ENCODE measurements at places on chromosomes 1 and 21.

DNA sequence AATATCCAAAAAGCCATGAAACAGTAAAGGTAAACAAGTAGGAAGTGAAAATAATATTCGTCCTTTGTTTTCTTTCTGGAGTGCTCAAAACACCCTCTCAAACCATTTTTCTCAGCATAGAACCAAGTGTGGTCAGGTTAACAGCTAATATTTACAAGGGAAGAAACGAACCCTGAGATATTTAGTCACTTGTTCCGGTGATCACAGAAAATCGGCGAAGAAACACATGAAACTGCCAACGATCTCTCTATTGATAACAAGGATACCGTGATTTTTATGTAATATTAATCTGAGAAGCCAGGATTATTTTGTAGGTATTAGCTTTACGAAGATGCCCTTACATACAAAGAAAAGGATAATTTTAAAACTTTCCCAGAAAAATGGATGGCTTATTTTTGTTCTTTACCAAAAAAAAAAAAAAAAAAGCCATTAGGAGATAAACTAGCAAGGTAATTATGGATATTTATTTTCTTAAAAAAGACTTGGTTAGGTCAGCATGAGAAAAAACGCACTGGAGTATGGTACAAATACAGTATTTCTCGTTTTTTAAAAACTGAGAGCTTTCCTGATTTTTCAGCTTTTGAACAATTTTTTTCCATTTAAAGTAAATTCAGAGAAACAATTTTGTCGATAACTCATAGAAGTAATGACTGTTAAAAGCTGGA is 107.3 kb upstream of the HNRNPU start:
- no peak for DNase-seq

DNA sequence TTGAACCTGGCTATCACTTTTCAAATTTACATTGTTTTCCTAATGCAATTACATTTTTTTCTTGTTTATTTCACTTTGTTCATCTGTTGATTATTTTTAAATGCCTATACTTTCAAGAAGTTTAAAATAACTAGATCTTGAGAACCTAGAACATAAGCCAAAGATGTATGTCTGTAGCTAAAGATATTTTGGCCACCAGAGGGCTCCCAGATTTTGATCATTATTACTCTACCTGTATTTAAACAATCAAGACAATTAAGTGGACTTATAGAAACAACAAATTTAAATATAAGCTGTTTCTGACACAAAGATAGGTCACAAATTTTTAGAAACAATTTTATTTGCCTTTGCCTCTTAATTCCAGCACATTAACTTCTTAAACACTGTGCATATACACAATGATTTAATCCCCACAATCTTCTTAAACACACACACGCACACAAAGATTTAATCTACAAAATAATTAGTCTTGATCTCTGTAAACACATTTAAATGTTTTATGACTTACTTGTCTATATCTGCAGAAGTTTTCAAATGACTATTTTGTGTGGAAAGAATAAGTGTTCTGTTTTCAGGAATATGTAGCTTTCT is 380.0 kb downstream of the DSCAM start:
- no peak for DNase-seq

DNA sequence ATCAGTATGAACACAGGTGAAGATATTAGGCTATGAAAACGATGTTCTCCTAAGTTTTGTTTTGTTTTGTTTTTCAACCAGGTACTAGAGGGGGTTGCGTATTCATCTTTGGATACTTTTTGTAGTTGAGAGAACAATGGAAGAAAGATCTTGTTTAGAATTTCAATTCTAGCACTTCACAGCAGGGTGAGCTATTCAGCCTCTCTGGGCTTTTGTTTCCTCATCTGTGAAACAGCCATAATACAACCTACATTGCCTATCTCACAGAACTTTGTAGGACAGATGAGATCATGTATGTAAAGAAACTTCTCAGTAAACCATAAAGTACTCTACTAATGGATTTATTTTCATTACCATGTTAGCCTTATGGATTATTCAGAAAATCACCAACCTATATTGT is 199.5 kb downstream of the GPATCH2 start:
- no peak for DNase-seq

GRCh38 chr1:82064691-82065090 is 264.0 kb downstream of the ADGRL2 start:
- DNase-seq = no peak

GRCh38 chr1:159040206-159040605 is 30.5 kb downstream of the IFI16 start:
- DNase-seq = no peak

- no peak for DNase-seq
Observed at GRCh38 chr1:47210666-47211065, 20.8 kb upstream of the PDZK1IP1 start.

DNA sequence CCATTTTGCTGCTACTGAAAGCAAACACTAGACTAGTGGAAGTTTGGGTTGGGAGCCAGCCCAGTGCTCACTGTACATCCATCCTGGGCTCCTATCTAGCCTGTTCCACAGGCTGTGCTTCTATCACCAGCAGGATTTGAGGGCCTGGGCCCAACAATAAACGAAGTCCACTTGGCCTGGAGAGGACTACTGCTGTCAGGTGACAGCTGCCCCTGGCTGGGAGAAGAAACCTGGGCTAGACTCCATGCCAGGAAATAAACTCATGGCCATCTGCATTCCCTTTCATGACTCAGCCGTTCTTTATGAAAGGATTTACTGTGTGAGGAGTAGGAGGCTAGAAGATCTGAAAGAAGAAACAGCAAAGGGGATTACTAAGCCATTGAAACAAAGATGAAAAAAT is 35.5 kb downstream of the COLGALT2 start:
- no peak for DNase-seq

- no peak for DNase-seq
Observed at GRCh38 chr1:2150801-2151200, 43.8 kb downstream of the FAAP20 start.

GRCh38 chr1:26034504-26035202 is 11.3 kb downstream of the SLC30A2 start:
- DNase-seq = no peak

DNA sequence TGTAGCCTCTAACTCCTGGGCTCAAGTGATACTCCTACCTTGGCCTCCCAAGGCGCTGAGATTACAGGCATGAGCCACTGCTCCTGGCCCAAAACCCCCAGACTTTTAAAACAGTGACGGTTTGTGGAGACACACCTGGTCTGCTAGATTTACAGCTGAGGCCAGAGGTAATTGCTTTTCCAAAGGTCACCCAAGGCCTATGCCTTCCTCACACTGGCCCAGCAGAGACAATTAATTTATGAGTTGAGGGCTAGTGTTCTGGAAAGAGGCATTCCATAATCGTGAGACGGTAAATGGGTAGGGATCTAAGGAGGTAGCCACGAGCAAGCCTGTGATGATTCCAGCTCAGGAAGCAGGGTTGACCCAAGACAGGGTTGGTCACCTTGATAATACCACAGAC is 12.4 kb upstream of the PARP1 start:
- no peak for DNase-seq

GRCh38 chr1:28796352-28797211 is 15.4 kb upstream of the OPRD1 start:
- DNase-seq = no peak

DNA sequence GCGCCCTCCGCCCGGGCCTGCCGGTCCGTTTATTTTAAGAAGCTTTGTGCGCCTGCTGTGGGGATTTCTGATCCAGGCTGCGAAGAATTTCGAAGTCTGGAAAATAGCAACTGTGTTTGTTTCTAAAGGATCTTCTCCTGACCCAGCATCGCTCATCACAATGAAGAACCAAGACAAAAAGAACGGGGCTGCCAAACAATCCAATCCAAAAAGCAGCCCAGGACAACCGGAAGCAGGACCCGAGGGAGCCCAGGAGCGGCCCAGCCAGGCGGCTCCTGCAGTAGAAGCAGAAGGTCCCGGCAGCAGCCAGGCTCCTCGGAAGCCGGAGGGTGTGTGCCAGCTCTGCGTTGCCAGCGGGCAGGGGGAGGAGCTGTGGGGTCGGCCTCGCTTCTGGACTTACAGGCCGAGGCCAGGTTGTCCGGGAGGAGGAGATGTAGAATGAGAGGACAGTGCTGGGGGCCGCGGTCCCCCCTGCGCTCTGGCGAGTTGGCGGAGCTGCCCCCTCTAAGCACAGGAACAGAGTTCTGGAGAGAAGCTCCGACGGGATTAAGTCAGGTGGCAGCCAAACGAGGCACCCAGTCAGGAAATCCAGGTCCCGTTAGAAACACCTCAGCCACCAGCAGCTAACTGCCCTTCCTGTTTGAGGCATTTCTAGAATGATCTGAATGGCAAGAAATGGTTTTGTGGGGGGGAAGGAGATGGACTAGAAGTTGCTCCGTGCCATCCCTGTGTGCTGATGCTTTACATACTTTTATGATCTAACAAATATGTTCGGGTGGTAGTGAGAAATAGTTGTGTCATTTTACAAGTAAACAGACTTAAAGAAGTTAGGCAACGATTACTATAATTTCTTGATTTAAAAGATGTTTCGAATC is 948 bp downstream of the TXLNA start:
- DNase-seq = peak; percentile 28

DNA sequence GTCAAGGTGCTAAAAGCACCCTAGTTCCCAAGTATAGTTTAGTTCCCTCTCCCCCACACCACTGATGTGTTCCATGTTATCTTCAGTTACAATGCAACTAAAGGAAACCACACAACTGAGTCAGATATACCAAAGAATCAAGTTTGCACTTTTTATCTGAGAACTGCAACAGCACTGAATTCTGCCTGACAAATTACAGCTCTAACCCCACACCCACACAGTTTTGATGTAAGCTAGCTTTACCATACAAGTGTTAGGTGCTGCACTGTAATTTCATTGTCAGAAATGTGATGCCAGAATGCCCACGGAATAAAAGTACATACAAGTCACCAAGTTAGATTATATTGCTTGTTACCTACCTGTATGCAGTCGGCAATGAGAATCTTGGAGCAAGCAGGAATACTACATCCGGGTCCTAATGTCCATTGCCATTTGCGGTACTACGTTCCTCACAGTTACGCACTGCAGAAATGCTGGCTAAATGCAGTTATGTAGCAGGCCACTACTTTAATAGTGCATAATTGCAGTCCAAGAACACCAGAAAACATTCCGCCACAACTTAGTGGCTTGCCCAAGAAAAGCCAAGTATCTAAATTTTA is 12.1 kb downstream of the SFPQ start:
- no peak for DNase-seq

- no peak for DNase-seq
Observed at GRCh38 chr1:32533792-32534327, 5.4 kb upstream of the ZBTB8A start.

DNA sequence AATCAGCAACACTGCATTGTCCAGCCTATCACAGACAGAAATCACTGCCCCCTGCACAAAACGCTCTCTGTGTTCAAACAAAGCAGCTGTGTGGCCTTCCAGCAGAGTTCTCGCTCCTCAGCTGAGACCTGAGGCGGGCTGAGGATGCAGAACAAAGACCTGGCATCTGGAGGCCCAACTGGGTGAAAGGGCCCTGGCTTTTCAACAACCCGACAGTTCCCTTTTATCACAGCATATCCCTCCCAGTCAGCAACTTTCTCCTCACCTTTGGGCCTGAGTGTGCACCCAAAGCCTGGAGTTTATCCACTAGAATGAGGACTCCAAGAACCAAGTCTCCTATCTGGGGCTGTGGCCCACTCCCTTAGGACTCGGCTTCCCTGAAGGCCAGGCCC is 42.6 kb upstream of the A3GALT2 start:
- DNase-seq = no peak

- no peak for DNase-seq
Observed at GRCh38 chr1:46991083-46991923, 32.2 kb upstream of the CYP4X1 start.

GRCh38 chr1:2986549-2987305 is 34.5 kb upstream of the ACTRT2 start:
- DNase-seq = no peak

DNA sequence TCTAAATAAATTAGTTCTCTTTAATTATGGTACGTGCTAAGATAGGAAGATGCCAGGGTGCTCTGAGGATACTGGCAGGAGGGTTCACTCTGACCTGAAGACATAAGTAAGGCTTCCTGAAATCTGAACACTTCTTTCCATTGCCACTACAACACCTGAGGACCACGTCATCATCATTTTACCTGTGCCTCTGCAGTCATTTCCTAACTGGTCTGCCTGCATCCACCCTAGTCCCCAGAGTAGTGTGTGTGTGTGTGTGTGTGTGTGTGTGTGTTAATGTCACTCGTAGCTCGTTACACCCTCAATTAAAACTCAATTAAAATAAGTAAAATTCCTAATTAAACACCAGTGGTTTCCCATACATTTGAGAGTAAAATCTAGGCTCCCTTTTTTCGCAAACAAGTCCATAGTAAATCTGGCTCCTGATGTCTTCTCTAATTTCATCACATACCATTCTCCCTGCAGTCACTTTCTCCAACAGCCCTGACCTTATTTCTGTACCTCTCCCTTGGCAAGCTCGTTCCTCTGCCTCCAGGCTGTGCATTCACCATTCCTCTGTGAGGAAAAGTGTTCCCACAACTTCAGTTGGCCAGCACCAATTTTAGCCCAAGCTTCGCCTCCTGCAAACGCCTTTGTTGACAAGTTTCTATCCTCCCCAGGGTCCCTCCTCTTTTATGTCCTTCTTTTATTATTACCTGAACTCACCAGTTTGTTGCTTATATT is 8.7 kb downstream of the IL12RB2 start:
- no peak for DNase-seq

- DNase-seq = no peak
Observed at GRCh38 chr1:41740058-41740457, 178.7 kb downstream of the HIVEP3 start.

- no peak for DNase-seq
Observed at GRCh38 chr1:10745886-10746455, 50.5 kb downstream of the CASZ1 start.

DNA sequence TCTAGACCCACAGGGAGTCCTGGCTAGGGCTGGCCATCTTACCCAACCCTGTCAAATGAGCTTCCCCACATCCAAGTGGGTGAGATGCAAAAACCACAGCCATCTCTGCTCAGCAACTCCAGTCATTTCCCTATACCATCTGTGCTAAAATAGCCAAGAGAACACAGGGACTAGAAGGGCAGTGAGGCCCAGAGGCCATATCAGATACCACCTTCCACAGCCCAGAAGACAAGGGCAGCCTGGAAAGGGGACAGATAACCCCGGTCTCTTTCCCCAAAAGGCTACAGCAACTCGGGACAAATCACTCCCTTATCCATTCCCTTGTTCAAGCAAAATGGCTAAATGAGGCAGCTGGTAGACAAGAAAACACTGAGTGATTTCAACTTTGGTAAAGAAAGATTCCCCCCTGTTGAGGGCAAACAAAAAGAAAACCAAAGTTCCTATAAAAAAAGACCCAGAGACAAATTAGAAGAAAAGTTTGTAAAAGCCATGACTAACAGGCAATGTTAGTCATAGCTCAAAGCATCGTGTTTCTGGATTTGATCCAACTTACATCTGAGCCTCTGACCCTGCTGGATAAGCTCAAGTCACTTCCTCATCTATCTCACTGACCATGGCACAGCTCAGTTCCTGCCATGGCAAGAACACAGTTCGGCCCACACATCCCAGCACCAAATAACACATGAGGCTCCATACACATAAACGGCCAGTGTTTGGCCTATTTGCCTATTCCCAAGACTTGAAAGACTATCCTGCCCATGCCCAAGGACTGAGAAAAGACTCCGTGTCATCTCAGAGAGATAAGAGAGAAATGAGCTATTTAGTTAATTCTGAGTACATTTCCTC is 3.1 kb downstream of the LAMB3 start:
- DNase-seq = no peak
